ENCODE measurements at places on chromosomes 6 and 20.

DNA sequence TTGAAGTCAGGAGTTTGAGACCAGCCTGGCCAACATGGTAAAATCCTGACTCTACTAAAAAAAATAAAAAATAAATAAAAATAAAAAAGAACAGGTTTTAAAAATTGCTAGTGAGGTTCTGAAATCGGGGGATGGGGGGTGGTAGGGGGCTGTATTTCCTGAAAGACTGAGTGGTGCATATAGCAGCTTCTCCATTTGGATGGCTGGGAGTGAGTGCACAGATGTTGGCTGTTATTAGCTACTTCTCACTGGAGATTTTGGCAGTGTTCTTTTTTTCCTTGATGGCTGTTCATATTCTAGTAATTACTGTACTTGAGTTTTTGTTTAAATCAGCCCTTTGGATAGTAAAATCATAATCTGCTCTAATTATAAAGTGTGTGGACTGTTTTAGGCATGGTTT, 79.8 kb downstream of the RTN4IP1 start:
- DNase-seq = no peak

- DNase-seq = no peak
Measured at GRCh38 chr6:26392932-26393636, 9.0 kb upstream of the BTN3A1 start.

GRCh38 chr6:116369964-116370759, 585 bp upstream of the DSE start:
- DNase-seq = no peak

DNA sequence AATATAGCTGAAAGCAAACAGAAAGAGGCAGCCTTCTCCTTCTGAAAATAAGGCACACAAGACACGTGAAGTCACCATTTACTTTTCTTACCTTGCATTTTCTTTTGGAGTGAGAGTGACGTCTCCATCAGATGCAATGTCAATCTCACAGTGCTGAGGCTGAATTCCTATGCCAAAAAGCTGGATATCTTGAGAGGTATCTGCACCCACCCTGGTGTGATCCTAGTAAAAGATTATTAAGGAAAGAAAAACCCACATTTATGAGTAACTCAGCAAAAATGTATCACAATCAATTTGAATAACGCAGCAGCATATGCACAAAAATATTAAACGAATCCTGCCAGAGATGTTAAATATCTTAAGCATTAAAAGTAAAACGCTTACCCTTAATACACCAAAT, 121.4 kb upstream of the NUP153 start:
- no peak for DNase-seq

DNA sequence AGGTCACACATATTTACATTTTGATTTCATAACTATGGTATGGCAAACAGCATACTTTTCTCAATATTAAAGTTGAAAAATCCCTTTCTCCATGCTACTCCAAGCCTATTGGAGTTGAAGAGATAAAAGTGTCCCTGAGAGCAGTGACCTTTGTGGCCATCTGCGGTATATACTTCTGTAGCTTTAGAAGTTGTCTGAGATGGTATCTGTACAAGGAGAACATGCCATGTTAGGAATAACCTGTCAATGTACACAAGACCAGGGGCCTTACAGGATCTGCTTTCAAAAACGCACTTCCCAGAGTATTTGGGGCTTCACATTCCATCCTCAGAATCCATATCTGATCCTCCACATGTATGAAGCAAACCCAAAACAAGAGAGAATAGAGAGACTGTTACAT, 226.7 kb downstream of the MEI4 start:
- no peak for DNase-seq

- DNase-seq = no peak
Measured at GRCh38 chr20:9889270-9889981, 50.5 kb upstream of the PAK5 start.

DNA sequence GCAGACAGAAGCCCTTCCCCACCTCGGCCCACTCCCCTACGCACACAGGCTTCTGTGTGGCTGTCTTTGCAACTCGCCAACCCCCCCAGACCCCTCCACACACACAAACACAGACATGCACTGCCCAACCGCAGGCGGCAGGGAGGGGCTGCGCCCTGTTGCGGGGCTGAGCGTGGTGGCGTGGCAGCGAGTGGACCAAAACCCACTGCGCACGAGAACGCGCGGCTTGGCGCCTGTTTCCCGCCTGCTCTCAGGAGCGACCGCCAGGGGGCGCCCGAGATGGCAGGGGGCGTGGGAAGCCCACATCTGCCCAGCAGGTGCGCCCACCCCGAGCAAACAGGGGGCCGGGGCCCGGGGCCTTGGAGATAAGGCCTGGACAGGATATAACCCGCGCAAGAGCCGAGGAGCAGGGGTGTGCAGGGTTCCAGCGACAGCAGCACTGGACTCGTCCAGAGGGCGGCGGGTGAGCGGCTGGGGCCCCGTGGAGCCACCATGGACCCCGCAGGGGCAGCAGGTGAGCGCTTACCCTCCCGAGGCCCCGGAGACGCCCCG, at the start of gene RBPJL:
TSS of gene RBPJL (plus strand) at position 410 of the 552 bp plus-strand sequence. CDS start at position 493, 83 bp downstream.
- no peak for DNase-seq

DNA sequence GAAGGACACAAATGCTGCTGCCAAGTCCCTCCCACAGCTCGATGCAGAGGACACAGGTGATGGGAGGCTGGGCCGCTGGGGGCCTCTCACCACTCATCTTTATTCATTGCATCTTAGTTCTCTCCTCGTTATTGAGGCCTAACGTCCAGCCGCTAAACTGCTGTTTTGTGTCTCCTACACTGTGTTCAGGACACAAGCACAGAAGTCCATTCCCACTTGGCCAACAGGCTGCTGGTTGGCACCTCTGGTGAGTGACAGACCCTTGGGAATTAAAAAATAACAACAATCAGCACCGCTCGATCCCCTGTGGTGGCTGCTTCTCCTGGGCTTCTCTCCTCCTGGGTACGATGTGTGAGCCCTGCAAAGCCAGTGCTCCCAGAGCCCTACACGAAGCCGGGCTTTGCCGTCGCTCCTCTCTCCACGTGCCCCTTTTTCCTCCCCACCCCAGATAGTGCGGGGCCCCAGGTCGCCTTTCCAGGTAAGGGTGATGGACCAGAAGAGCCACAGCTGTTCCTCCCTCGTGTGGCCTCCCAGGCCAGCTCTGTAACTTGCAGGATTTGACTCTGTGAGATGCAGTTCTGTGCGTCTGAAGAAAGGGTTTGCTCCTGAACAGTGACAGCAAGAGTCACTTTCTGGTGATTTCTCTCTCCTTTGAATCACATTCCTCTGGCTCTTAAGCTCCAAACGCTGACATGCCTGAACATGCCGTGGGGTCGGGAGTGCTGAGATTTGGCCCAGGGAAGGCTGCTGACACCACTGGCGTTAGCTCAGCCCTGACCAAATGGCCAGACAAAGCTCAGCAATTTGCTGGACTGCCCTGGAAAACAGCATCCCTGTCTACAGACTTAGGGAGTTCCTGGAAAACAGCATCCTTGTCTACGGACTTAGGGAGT, 59.3 kb downstream of the DLL1 start:
- no peak for DNase-seq

DNA sequence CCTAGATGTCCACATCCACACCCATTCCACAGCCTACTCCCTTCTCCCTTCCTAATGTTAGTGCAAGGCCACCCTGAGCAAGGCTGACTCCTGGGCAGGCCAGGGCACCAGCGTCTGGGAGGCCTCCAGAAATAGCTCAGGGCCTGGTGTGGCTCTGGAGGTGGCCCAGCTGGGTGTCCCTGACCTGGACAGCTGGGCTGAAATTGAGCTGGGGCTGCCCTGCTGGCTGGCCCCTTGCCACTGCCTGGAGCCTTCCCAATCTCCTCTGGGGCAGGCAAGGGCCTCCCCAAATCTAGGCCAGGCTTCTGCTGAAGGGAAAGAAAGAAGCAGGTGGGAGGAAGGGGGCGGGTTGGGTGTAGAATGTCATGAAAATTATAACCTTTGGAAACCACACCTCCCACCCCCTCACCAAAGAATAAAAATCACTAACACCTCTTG, 2.1 kb downstream of the FAM110A start:
- no peak for DNase-seq

GRCh38 chr6:42970871-42971612, 7.9 kb downstream of the PEX6 start:
- no peak for DNase-seq

- DNase-seq = no peak
Measured at GRCh38 chr6:48835421-48835958, 627.6 kb downstream of the MMUT start.

GRCh38 chr20:9137001-9137400, 68.1 kb downstream of the PLCB4 start:
- no peak for DNase-seq

GRCh38 chr6:131807321-131807643, 538 bp upstream of the ENPP1 start:
- DNase-seq = no peak

- DNase-seq = no peak
Measured at GRCh38 chr6:74256381-74256780, 560.4 kb downstream of the CD109 start.

DNA sequence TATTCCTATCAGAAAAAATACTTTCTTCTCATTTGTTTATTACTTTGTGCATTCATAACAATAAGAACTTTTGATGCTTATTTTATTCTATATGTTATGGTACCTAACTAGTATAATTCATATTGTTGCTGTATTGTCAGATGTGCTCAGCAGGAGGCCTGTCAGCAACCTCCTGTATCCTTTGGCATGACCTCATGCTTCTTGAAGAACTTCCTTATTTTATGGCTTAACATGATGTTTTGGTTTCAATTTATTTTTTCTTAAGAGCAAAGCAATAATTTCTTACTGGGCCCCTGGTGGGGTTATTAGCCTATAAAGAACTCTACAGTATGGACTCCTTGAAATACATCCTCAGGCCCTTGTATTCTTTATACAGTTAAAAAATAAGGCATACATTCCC, 17.3 kb downstream of the GGTLC1 start:
- DNase-seq = no peak

GRCh38 chr20:859751-860231, 26.3 kb downstream of the FAM110A start:
- DNase-seq = no peak

- no peak for DNase-seq
Measured at GRCh38 chr6:4274382-4275082, 139.2 kb upstream of the ECI2 start.

GRCh38 chr6:12935637-12936036, 219.1 kb downstream of the PHACTR1 start:
- DNase-seq = no peak

DNA sequence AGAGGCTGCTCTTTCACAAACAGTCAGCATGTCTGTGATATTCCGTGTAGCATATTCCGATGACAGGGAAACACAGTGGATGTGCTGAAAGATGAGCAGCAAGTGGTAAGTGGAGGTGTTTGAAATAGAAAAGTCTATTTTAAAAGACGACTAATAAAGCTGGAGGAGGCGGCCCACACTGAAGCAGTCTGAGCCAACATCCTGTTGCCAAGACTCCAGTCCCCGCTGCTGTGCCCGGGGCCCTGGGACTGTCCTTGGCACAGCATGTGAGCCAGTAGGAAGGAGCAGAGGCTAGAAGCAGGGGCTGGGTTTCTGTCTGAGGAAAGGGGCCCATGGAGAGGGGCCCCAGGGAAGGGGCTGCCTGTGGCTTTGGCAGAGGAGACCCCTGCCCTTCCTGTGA, 351.5 kb upstream of the CHD6 start:
- no peak for DNase-seq

- DNase-seq = no peak
Measured at GRCh38 chr20:41143354-41143753, 6.0 kb downstream of the PLCG1 start.

DNA sequence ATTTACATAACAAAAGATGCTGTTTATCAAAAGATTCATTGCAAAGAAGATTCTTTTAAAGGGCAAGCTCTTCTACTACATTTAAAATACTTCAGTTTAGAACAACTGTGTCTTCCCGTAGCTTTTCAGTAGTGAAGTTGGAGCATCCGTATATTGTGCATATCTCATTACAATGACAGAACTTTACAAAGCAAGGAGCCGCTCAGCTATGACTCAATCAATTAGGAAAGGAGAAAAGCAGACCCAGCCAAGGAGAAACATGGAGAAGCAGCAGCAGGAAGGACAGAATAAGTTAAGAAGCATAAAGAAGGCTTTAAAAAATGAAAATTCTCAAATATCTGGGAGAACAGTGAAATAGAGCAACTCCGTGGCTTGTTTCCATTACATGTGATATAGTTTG, 132.6 kb upstream of the SMLR1 start:
- DNase-seq = no peak

GRCh38 chr6:96227135-96227534, 211.4 kb downstream of the FUT9 start:
- DNase-seq = no peak

DNA sequence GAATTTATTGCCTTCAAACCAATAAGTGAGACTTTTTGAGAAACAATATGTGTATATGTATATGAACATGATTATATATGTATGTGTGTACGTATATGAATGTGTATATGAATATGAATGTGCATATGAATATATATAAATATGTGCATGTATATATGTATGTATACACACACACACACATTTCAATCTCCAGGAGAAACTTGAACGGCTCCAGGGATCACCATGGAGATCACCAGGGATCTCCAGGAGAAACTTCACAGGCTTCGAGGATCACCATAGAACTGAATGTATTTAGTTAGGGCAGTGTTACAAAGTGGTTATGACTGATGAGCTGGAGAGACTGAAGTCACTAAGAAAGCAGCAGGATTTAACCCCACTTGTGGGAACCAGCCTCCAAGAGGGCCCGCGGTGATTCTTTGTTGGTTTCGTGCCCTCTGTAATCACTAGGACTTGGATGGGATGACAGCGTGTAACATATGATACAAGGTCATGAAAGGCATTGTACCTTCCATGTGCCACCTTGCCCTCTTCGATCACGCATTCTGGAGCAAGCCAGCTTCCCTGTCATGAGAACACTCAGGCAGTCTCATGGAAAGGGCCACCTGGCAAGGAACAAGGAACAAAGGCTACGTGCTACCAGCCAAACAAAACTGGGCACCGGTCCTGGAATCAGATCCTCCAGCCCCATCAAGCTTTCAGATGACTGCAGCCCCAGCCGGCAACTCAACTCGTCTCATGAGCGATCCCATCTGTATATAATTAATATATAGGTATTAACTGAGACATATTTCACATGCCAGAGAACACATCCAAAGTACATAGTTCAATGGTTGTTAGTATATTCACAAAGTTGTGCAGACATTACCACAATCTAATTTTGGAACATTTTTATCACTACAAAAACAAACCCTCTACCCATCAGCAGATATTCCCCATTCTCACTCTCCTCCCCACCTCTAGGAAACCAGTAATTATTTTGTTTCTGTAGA, 8.6 kb downstream of the FAM50B start:
- DNase-seq = no peak

- DNase-seq = no peak
Measured at GRCh38 chr20:50526403-50526989, 16.3 kb downstream of the PTPN1 start.

- DNase-seq = no peak
Measured at GRCh38 chr20:9608639-9609340, 94.4 kb downstream of the LAMP5 start.

GRCh38 chr20:48521121-48521520, 306.7 kb downstream of the PREX1 start:
- DNase-seq = no peak

Measured in stimulated activated CD4-positive, alpha-beta T cell treated with anti-CD3 and anti-CD28 coated beads, Interleukin-1b, Interleukin-23, amount 100 ng/mL, for 1 hour (primary cell).